Hepatocyte (in vitro differentiated cells): ENCODE measurements at places on chromosomes 1 and 21.
A peak's percentile ranks its signal among the peaks of the same experiment; 100 is the strongest.

- no peak for DNase-seq
These were observed 10.5 kb upstream of the C1orf21 start for GRCh38 chr1:184376369-184376768.

- no peak for DNase-seq
These were observed 566.1 kb downstream of the LTN1 start for GRCh38 chr21:28426545-28426944.

GRCh38 chr1:170326186-170326585 lies 180.4 kb downstream of the NTMT2 start:
- DNase-seq = no peak

DNA sequence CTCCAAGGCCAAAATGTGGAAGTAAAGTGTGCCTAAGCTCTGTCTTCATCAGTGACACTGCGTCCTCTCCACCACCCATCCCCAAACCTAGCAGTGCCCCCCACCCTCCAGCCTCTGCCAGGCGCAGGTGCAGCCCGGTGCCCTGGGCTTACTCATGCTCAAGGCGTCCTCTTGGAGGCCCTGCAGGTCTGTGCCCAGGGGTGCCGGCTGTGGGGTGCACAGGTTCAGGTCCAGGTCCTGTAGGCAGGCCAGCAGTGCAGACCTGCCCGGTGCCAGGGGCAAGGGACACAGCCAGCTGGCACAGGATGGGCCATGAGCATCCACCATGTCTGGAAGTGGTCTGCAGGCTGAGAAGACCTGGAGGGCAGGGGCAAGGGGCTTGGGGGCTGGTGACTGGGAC lies 5.1 kb downstream of the ZNF683 start:
- no peak for DNase-seq

DNA sequence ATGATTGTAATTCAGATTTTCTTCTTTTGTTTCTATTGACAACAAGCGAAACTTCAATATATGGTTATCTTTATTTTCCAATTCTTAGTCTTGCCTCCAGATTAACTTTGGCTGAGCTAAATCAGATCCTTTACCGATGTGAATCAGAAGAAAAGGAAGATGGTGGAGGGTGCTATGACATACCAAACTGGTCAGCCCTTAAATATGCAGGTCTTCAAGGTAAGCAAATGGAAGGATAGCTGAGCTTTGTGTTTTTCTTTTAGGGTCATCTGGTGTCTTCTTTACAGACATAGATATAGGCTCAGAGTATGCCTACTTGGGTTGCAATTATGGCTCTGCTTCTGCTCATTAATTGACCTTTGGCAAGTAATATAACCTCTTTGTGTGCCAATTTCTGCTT lies 37.7 kb downstream of the AGL start:
- DNase-seq = no peak

GRCh38 chr1:12757836-12758235 lies 11.8 kb downstream of the CFAP107 start:
- no peak for DNase-seq

DNA sequence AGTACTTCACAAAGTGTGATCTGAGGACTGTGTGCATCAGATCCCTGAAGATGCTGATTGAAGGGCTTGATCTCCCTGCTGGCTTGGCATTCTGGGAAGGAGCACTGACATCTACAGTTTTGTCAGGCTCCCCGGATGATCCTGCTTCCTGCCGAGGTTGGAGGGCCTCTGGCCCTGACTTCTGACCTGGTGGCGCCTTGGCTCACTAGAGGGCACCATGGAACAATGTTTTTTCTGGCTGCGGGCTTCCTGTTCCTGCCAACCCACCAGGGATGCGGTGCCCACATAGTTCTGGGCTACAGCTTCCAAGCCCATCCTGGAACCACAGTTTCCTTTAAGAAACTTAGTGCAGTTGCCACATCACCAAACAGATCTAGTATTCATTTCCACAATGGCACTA lies 38.8 kb upstream of the RASAL2 start:
- DNase-seq = no peak

DNA sequence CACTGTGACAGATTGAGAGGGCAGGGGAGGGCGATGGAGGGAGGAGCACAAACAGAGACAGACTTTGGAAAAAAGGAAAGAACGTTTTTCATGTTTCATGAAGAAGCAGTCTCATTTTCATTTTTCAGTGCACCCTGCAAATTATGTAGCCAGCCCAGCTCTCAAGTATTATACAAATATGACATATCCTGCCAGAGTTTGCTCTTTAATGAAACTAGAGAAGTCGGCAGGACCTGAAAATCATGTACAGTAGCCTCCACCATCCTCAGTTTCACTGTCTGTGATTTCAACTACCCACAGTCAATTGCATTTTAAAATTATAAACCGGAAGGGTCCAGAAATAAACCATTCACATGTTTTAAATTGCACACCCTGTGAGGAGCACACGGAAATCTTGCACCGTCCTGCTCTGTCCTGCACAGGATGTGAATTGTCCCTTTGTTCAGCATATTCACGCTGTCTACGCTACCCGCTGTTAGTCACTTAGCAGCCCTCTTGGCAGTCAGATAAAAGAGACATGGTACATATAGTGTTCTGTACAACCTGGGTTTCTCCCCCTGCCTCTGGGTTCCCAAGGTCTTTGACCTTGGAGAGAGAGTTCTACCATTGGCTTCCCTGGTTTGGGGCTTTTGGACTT lies 13.6 kb upstream of the ADARB1 start:
- DNase-seq = no peak

GRCh38 chr1:118650107-118650807 lies 337.9 kb downstream of the TBX15 start:
- DNase-seq = no peak

- no peak for DNase-seq
These were observed 10.7 kb upstream of the TARBP1 start for GRCh38 chr1:234489698-234490077.

DNA sequence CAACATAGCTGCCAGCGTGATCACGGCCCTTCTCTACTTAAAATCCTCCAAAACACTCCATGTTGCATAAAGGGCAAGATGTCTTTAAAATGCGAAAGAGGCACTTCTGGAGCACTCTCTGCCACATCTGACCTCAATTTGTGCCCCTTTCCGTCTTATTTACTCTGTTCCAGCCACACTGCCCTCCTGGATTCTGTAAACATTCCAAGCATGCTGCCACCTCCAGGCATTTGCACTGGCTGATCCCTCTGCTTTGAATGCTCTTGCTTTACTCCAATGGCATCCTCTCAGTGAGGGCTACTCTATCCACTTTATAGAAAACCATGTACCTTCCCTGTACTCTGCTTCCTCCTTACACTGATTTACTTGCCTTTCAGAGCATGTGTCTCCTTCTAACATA lies 5.3 kb upstream of the RGS7 start:
- DNase-seq = no peak

- DNase-seq = peak; percentile 48
These were observed 27.7 kb downstream of the SPATA45 start for GRCh38 chr1:212819726-212820125.

DNA sequence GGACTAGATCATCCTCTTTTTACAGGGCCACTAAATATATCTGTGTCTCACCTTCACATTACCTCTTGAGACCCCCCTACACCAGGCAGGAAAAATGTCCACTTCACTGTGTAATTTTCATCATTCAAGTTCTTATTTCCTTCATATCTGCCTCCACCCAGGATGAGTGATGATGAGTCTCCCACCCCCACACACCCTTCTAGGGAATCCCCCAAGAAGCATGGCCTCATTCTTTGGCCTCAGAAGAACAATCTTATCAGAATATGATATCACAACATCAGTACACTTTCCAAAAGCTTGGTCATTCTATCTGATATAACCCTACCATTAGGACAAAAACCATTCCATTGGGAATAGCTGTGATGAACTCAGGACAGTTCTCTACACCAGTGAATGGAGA lies 170.3 kb upstream of the DUSP10 start:
- no peak for DNase-seq

DNA sequence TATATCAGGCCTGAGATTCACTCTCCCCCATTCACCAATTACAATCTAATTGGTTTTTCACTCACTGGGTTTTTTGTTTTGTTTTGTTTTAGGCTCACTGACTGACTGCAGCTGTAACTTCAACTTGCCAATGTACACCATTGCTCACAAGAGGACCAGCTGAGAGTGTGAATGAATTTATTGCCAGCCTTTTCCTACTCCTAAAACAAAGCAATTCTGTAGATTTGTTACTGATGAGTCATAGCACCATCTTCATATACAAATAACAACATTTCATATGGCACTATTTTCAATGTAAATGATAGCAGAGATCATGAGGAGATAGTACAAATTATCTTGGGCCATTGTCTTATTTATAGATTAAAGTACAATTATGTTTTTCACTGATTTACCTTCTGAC lies 76.0 kb upstream of the DPYD start:
- no peak for DNase-seq

GRCh38 chr1:233326811-233327650 lies 493 bp upstream of the MAP3K21 start:
- DNase-seq = peak; percentile 94

DNA sequence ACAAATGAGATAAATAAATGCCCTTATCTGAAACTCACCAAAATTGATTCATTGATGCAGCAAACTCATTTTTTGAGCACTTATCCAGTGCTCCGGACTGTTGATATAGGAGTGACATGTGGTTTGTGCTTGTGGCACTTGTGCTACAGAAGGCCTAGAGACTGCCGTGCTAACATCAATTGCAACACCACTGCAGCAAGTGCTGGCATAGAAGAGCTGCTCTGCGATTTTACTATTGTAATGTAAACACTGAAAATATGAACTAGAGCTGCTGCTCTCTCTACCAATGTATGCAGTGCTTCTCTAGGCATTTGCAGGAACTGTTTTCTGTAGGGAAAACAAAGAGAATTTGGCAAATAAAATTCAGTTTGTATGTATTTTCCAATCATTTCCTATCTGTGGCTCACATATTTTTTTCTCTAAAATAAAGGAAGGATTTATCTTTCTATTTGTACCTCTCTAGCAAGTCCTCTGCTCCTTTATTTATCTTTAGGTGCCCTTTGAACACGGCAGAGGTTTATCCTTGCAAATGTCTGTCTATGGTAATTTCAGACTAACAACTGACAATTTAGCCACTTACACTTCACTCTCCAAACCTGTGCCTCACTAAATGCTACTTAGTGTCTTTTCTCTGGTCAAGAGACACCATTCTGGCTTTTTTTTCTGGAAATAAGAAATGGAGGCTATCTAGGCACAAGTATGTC lies 409.5 kb upstream of the ADGRL2 start:
- peak; percentile 40 for DNase-seq

- no peak for DNase-seq
These were observed 111.1 kb downstream of the GLUL start for GRCh38 chr1:182280504-182280900.

DNA sequence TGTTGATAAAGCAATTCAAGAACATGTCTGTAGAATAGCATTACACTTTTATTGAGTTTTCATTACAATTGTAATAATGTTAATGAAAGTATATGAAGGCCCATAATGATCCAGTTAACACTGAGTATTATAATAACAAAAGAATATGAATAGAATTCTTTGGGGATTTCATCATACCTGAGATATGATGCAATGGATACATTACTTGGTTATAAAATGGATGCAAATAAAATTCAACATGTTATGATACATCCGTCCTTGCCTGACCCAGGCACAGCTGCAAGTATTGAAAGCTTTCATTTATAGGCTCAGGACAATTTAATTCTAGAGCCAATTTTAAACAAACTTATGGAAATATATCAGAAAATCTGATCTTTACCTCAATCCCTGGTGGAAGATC lies 8.2 kb upstream of the KCNA3 start:
- no peak for DNase-seq

GRCh38 chr1:201327687-201328240 lies 44.5 kb downstream of the PKP1 start:
- no peak for DNase-seq

DNA sequence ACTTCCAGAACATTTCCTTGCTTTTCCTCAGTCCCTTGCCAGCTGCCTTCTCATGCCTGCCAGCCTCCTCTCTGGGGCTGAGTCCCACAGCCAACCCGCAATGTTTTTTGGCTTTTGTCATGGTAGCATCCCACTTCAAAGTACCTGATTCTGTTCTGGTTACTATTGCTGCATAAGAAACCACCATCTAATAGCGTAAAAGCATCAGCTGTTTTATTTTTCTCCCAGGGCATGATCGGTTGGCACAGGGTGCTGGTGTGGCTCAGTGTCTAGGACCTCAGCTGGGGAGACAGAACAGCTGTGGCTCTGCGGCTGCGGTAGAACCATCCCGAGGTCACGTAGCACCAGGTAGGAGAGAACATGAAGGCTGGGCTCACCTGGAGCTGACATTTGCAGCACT lies 8.9 kb upstream of the PRMT2 start:
- no peak for DNase-seq

GRCh38 chr1:40454873-40455272 lies 4.6 kb downstream of the ZFP69B start:
- no peak for DNase-seq

DNA sequence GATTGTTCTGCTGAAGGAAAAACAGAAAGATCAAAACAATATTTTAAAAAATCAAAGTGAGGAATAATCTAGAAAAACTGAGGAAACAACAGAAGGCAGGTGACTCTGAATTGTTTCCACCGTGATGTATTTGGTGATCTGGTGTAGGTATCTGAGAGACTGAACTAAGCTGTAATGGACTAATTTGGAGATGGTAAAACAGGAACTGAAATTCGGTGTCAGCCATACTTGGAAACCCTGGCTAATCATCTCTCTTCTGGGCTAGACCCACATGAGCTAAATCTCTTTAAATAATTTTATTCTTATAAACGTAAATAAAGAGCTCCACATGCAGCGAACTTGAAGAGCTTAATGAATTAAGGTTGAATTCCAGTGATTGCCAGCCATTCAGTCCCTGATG lies 1226.1 kb downstream of the NCAM2 start:
- no peak for DNase-seq

- DNase-seq = no peak
These were observed 357.6 kb upstream of the NR5A2 start for GRCh38 chr1:199669916-199670315.

- DNase-seq = no peak
These were observed 25.4 kb downstream of the INTS7 start for GRCh38 chr1:212010004-212010403.

DNA sequence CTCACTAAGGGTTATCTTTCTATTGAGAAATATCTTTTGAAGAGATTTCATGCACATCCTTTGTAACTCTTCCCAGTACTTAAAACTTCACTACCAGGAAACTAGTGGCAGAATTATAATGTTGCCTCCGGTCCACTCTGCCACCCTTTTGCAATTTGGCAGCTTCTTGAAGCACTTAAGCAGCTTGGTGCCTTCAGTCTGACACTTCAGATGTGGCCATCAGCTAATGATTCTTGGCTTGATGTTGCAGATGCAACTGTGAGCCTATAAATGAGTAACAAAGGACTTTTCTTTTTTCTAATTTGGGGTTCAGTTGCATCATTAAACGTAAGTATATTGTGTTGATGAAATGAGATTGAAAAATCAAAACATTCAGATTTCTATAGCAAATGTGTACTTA lies 187.5 kb upstream of the C21orf91 start:
- no peak for DNase-seq

DNA sequence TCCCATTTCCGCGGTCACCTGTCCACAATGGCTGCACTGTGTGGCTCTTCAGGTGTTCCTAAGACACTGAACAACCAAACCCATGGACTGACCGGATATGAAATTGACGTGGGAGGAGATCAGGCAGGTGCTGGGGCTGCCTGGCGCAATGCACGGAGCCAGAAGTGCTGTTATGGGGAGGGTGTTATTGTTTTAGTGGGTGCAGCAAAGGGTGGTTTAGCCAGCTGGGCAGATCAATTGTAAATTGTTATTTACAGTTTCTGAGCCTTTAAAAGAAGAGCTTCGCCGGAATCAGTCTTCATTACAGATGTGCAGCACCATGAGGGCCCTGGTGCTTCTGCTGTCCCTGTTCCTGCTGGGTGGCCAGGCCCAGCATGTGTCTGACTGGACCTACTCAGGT lies at the start of gene CA6:
Gene CA6 (plus strand): TSS at position 301 of the 400 bp plus-strand sequence. CDS start 19 bp downstream, at position 320.
- no peak for DNase-seq
